ENCODE measurements at places on chromosomes 3 and 15. TPM values are rescaled to one million over a fixed set of nuclear protein-coding genes. Genes with fewer than 3 reads are reported as not detected.

GRCh38 chr15:62727501-62727900 is 315.0 kb upstream of the TPM1 start:
- H3K36me3 ChIP-seq, result peaks cover 12% of the 10 kb centered on the region
- H3K4me3 ChIP-seq, result no peak overlapping the region
- H3K27ac ChIP-seq, result no peak overlapping the region
- no peaks in the 10 kb centered on the region for H3K27me3 ChIP-seq
- H3K4me1 ChIP-seq, result no peaks in the 10 kb centered on the region

- no peak overlapping the region for H3K4me3 ChIP-seq
- H3K27me3 ChIP-seq, result no peaks in the 10 kb centered on the region
- DNase-seq, result no peak
- no peaks in the 10 kb centered on the region for H3K4me1 ChIP-seq
- H3K36me3 ChIP-seq, result no peaks in the 10 kb centered on the region
Measured at GRCh38 chr3:112437146-112438022, 61.9 kb downstream of the BTLA start.

DNA sequence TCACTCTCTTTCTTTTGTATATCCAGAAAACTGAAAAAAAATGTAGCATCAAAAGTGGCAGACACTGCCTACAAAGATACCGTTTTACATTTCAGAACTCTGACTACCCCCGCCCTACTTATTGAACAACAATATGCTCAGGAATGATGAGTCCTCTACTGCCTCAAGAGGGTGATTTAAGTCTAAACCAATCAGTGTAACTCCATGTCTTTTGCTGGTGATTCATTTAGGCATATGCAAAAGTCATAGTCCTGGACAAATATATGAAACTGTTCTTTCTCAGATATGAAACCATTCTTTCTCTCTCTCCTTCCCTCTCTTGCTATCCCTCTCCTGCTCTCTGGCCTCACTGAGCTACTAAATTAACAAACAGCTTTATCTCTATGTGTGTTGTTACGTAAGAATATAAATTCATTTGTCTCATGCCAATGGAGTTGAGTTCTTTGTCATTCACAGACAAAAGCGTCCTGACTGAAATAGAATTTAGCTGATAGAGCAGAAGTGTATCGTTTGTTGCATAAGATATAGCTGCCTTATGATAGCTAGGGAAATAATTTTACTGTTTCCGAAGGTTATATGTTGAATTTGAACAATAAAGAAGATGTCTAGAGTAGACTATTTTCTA is 133.7 kb upstream of the OSTN start:
- H3K27me3 ChIP-seq, result no peaks in the 10 kb centered on the region
- H3K36me3 ChIP-seq, result no peaks in the 10 kb centered on the region
- H3K4me1 ChIP-seq, result peaks cover 29% of the 10 kb centered on the region
- no peak overlapping the region for H3K4me3 ChIP-seq
- H3K27ac ChIP-seq, result no peak overlapping the region

DNA sequence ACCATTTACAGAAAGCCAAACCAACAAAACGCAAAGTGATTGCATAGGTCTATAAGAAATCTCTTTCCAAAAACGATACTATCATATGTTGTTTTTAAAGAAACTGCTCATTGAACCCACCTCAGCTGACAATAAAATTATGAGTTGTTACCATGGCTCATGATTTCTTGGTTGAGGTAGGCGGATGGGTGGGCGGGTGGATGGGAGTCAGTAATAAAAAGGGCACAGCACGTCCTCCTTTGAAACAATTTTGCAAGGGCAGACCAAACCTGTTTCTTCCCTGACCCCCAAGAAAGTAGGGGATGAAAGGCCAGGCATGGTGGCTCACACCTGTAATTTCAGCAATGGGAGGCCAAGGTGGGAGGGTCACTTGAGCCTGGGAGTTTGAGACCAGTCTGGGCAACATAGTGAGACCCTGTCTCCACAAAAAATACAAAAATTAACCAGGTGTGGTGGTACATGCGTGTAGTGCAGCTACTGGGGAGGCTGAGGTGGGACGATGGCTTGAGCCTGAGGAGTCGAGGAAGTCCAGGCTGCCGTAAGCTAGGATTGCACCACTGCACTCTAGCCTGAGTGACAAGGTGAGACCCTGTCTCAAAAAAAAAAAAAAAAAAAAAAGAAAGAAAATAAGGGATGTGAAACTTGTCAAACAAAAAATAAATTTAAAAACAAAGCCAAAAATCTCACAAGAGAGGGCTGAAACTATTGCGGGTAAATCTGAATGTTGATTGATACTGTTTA is 2.1 kb downstream of the ABHD10 start:
- no peaks in the 10 kb centered on the region for H3K4me1 ChIP-seq
- DNase-seq, result no peak
- H3K36me3 ChIP-seq, result peaks cover 18% of the 10 kb centered on the region
- no peak overlapping the region for H3K27ac ChIP-seq
- no peaks in the 10 kb centered on the region for H3K27me3 ChIP-seq
- no peak overlapping the region for H3K4me3 ChIP-seq

GRCh38 chr3:87867001-87867400 is 191.8 kb downstream of the CGGBP1 start:
- H3K4me3 ChIP-seq, result no peak overlapping the region
- no peak for DNase-seq
- no peaks in the 10 kb centered on the region for H3K4me1 ChIP-seq

- no peak overlapping the region for H3K4me3 ChIP-seq
- no peak for DNase-seq
- no peaks in the 10 kb centered on the region for H3K4me1 ChIP-seq
- H3K27ac ChIP-seq, result no peak overlapping the region
- no peaks in the 10 kb centered on the region for H3K27me3 ChIP-seq
- no peaks in the 10 kb centered on the region for H3K36me3 ChIP-seq
Measured at GRCh38 chr3:76352511-76353284, 567.3 kb upstream of the ZNF717 start.

GRCh38 chr3:112199622-112200316 is 66.7 kb upstream of the GCSAM start:
- H3K27me3 ChIP-seq, result no peaks in the 10 kb centered on the region
- H3K4me3 ChIP-seq, result no peak overlapping the region
- no peak overlapping the region for H3K27ac ChIP-seq
- no peaks in the 10 kb centered on the region for H3K4me1 ChIP-seq
- no peak for DNase-seq

The GOLGA8N gene
- 1.9 TPM for total RNA-seq
